Subcutaneous preadipocyte (primary cell): ENCODE measurements at places on chromosomes 3 and 15. TPM values are rescaled to one million over a fixed set of nuclear protein-coding genes. Genes with fewer than 3 reads are reported as not detected.

Gene ZNF770
- total RNA-seq = 19.5 and 26.4 TPM in 2 replicates

Gene SNTN
- total RNA-seq = not detected in 2 replicates

Gene CERS3
- not detected in 2 replicates for total RNA-seq

Gene UBP1
- total RNA-seq = 46.7 and 61.4 TPM in 2 replicates

Gene GOLGA8R
- 1.1 and 1.2 TPM in 2 replicates for total RNA-seq

Gene ANKRD34C
- total RNA-seq = not detected in 2 replicates

Gene ESYT3
- under 0.01 and 1.4 TPM in 2 replicates for total RNA-seq

Gene ETV5
- 36.0 and 44.0 TPM in 2 replicates for total RNA-seq

Gene SYNPR
- total RNA-seq = not detected in 2 replicates

Gene BCL2A1
- 0.20 and 1.1 TPM in 2 replicates for total RNA-seq

Gene SENP8
- 1.8 and 2.9 TPM in 2 replicates for total RNA-seq

Gene UBAP1L
- 2.2 TPM in 2 replicates for total RNA-seq

Gene MFAP1
- total RNA-seq = 17.6 and 18.8 TPM in 2 replicates

Gene CCR2
- not detected in 2 replicates for total RNA-seq

Gene ZFYVE19
- 13.9 and 16.9 TPM in 2 replicates for total RNA-seq

Gene CFAP100
- not detected in 2 replicates for total RNA-seq

Gene HEG1
- total RNA-seq = 21.3 and 23.3 TPM in 2 replicates

Gene ACKR4
- total RNA-seq = 2.5 and 8.1 TPM in 2 replicates

Gene PLAAT1
- 0.37 TPM in 1 of 2 replicates, not detected in the other for total RNA-seq

Gene OR5K2
- not detected in 2 replicates for total RNA-seq

Gene CLDND1
- total RNA-seq = 31.6 and 32.6 TPM in 2 replicates

Gene OIP5
- total RNA-seq = 8.6 and 10.3 TPM in 2 replicates

Gene CHRNA3
- not detected in 2 replicates for total RNA-seq

Gene MESP2
- 0.78 and 1.1 TPM in 2 replicates for total RNA-seq

Gene CHRM5
- under 0.01 TPM in 1 of 2 replicates, not detected in the other for total RNA-seq

Gene LRRC49
- 5.5 and 8.2 TPM in 2 replicates for total RNA-seq

Gene C3orf70
- total RNA-seq = 1.1 and 1.4 TPM in 2 replicates

Gene ROPN1
- not detected in 2 replicates for total RNA-seq

Gene MED12L
- total RNA-seq = 0.37 and 0.39 TPM in 2 replicates
